ENCODE measurements at places on chromosomes 16 and 17.

- DNase-seq = no peak
These were observed at the start of gene GSG1L for GRCh38 chr16:28063591-28064061. Gene GSG1L, minus strand, starts transcription at chr16:28063714. Its CDS starts 290 bp downstream, at chr16:28063424.

- DNase-seq = no peak
These were observed 17.1 kb upstream of the CLEC18A start for GRCh38 chr16:69934044-69934443.

DNA sequence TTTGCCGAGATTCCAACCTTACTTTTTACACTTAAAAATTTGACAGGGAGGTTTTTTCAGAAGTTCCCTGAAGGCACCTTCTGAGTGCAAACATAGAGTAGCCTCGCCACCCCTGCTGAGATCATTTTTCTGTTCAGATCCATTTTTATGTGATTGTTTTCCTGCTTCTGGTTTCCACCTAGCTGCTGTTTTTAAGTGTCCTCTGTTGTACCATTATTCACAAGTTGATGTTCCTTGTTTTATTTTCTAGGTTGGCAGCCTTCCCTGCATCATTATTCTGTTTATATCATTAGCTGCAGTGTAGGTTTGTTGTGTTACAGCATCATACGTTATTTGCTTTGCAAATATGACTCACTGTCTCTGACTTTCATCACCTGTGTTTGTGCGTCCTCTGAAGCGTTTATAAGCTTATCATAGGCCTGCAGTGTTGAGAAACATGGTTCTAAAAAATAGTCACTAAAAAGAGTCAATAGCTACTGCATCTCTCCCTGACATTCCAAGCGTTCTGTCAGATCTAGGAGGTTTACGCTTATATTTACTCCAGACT, 116.9 kb upstream of the CLEC3A start:
- no peak for DNase-seq

DNA sequence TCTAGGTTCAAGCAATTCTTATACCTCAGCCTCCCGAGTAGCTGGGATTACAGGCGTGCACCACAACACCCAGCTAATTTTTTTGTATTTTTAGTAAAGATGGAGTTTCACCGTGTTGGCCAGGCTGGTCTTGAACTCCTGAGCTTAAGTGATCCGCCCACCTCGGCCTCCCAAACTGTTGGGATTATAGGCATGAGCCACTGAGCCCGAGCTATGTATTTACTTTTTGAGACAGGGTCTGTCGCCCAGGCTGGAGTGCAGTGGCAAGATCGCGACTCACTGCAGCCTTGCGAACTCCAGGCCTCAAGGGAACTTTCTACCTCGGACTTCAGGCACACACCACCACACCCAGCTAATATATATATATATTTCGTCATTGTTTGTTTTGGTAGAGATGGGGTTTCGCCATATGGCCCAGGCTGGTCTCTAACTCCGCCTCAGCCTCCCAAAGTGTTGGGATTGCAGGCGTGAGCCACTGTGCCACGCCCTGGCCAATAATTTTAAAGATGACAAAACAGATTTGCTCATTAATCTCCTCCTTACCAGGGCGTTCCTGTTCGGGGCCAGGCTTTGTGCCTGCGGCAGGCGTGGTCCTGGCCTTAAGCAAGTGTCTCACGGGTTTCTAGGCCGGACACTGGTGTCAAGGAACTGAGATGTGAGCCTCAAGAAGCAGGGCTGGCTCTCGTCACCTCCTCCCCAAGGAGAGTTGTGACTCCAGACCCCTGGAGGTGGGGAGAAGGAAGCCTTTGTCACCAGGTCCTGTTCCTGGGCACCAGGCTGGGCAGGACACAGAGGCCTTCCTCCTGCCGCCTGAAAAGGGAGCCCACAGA, 4.3 kb upstream of the NPW start:
- DNase-seq = no peak
